MV-4-11 (cell line): ENCODE measurements at places on chromosomes 5 and 9.
A peak's percentile ranks its signal among the peaks of the same experiment; 100 is the strongest.

GRCh38 chr9:119761812-119762211 is 392.6 kb upstream of the BRINP1 start:
- DNase-seq, result no peak

GRCh38 chr9:127214421-127215267 is 49.9 kb upstream of the GARNL3 start:
- DNase-seq, result no peak

DNA sequence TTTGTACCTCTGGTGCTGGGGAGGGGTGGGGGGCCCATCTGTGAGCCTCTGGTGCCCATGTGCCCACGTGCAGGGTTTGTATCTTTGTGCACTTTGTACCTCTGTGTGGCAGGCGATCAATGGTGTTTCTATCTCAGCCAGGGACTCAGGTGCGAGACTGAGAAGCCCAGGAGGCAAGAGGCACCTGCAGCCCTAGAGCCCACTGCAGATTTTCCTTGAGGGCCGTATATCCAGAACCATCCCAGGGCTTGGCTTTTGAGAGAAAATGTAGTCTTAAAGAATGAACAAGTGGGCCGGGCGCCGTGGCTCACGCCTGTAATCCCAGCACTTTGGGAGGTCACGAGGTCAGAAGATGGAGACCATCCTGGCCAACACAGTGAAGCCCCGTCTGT is 52.2 kb upstream of the KCNMB1 start:
- DNase-seq, result no peak

DNA sequence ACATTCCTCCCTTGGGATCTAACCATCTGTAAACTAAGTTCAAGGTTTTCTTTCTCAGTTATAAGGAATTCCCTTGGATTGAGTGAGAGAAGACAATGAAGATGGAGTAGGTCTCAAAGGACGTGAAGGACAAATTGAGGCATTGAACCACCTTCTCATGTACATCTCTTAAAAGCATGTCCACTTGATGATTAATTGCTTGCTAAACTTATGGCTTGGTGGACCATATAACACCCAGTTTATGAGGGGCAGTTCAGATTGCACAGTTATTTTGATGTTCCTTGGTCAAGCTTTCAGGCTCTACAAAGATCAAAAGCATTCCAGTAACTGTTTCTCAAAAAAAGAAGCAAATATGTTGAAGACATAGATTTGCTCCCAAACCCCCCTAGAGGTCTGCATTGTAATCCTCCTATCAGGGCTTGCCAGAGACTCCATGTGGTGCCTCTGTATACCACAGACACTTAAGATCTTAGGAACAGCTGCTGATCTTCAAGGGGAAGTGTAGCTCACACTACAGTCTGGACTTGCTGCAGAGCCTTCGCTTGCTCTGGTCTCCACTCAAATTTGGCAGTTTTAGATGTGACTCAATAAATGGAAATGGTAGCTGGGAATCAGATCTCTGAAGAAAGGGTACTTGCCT is 56.9 kb upstream of the ALDH1A1 start:
- DNase-seq, result peak; percentile 47

DNA sequence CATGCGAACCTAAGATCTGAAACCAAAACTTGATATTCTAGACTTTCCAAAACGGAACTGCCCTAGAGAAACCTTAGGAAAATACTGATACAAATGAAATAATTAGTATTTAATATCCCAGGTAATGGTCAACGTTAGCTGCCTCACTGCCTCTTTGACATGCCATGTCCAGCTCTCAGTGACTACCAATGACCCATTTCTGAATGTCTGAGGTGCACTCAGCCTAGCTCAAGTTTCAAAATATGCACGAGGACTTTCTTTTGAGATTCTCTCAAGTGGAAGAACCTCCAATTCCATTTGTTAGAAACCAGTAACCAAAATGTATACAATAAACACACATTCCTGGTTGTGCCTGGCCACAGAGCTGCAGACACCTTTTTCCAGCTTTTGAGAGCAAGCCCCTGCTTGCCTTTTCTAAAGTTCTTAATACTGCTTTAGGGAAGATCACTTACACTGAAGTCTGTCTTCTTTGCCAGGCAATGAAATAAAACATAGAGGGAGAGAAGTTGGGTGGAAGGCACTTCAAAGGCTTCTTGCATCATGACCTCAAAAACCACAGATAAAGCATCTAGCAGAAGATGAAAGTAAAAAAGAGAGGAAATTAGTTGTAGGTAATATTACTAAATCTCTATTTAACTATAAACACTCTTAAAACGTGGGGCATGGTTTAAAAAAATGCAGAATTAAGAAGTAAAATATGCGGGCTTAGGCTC is 87.9 kb downstream of the MRPS27 start:
- DNase-seq, result peak; percentile 81

DNA sequence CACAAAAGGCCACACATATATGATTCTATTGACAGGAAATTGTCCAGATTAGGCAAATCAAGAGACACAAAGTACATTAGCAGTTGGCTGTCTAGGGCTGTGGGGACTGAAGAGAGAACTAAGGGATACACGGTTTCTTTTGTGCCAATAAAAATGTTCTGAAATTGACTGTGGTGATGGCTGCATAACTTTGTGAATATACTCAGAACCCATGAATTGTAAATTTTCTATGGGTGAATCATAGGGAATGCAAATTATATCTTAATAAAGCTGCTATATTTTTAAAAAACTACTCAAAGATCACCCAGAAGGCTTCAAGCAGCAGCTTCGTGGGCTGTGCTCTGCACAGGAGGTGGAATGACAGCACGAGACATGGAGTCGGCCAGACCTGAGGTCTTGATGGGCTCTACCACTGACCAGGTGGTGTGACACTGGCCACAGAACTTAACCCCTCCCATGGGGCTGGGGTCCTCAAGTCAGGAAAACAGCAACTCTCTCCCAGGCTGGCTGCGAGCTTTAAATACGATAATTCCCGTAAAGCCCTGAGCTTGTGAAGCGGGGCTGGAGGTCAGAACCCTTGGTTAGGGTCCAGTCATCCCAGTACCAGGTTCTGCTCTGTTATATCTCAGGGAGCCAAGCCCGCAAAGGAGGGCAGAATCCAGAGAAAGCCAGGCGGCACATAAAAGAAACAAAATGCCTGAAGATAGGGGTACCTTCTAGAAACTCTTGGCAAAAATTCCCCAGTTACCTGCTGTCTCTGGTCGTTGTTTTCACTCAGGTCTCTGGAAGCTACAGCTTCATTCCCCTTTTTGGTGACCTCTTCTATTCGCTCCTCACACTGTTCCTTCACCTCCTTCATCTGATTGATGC is 59.1 kb downstream of the GOLM1 start:
- DNase-seq, result no peak

DNA sequence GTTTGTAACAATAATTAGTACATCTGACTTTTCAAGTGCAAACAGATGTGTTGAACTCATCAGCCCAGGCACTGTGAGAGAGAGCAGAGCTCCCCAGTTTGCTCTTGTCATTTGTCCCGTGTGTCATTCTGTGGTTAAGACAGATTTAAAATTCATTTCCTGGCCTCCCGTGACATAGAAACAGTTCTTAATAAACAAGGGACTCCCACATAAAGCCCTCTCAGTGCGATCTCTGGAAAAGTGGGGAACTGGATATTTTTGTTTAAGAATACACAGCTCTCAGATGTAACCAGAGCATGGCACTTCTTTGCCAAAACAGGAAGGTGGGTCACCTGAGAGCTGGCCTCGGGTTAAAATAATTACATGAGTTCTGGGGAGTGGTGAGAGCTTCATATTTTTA is 58.6 kb downstream of the PRKACG start:
- DNase-seq, result peak; percentile 36

DNA sequence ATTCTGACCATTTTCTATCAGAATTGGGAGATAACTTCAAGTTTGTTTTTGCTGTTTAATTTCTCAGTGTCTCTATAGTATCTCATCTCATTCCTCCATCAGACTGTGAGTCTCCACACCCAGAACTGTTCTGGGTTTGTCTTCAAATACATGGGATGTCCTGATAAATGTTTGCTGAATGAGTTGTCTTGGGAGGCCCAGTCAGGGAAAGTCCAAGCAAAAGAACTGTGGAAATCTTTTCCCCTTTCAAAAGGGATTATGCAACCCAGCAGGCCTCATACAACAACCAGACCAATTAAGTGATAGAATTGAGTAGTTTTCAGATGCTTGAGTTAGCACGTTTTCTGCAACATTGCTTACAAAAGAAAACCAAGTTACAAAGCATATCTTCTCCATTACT is 324.4 kb downstream of the BRINP1 start:
- no peak for DNase-seq

GRCh38 chr5:67453111-67453905 is 256.7 kb upstream of the CD180 start:
- DNase-seq, result no peak

DNA sequence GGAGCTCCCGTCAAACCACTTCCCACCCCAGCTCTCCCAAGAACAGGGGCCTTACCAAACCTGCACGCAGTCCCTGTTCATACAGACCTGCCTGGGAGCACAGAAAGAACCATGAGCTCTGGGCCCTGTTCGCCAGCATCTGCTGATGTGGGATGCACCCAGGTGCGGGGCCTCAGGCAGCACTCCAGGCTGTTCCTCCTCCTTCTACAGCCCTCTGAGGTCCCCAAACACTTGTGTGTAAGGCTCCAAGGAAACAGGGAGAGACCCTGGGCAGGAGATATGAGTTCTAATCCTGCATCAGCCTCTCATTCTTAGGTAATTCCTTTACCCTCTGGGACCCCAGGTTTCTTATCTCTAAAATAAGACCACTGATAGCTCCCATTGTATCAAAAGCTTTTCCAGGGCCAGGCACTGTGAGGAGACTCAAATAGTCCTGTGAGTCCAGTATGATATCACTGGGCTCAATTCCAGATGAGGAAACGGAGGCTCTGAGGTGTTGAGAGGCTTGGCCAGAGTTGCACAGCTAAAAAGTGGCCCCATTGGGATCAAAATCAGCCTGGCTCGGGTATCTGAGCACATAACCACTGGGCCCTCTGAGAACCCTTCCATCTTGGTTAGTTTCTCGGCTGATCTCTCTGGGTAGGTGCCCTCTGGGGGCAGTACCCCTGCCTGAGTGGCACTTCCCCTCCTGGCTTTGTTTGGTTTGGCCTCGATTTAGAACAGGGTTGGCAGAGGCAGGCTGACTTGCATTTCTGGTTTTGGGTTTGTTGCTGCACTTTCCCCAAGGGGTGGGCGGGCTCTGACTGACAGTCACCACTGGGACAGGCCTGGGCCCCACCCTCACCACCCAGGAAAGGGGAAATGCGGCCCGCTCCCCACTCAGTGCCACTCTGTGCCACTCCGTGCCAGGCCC is 116.8 kb downstream of the RGS3 start:
- peak; percentile 70 for DNase-seq

DNA sequence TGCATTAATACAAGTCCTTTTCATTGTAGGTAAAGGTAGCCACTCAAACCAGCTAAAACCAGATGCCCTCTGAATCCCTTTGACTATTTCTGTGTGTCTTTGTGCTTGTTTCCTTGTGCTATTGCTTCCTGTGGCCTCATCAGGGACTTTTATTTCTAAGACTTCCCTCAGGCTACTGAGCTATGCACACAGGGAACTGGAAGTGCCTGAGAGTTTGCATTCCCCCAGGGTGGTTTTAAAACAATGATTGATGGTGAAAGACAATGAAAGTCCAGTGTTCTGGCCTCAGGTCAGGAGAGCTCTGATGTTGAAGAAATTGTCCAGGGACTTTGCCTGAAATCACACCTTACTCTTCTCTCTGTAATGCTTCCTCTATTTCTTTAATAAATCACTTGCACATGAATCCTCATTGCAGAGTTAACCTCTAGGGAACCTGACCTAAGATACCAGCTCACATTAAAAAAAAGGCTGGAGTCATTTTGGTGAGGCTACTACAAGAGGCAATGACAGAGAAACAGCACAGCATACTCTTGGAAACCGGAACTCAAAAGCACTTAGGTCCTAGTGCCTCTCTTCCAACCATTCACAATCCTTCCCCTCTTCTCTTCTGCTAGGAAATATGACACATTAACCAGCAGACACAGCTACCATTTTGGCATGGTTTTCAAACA is 158.1 kb upstream of the NREP start:
- no peak for DNase-seq

DNA sequence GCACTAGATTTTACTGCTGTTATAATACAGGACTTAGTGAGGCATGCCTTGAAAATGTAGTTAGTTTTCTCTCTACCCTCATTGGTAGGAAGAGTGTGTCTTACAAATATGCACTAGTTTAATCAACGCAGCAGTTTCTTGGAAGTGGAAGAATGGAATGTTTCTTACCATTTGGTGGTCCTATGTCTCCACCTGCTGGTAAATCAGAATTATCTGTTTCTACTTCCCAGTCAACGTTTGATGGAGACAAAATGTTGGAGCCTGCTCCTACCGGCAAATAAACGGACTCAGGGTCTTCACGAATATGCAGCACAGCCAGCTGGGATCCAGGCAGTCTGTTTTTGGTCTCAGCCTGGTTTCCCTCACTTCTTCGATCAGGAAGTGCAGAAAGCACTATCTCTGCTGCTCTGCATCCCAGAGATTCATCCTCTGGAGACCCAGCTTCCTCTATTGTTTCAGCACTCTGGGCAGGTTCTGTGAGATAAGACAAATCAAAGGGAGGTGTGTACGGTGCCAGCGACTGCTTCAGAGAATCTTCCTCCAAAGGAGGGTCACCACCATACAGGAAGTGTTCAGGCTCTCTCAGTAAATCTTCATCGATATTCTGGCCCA is 59.5 kb upstream of the PCA3 start:
- DNase-seq, result peak; percentile 67

GRCh38 chr5:6704361-6704851 is 8.8 kb upstream of the TENT4A start:
- no peak for DNase-seq

GRCh38 chr9:110440796-110441195 is 103.1 kb upstream of the TXNDC8 start:
- DNase-seq, result no peak

- no peak for DNase-seq
These were observed 12.7 kb downstream of the BRD3 start for GRCh38 chr9:134054891-134055811.

DNA sequence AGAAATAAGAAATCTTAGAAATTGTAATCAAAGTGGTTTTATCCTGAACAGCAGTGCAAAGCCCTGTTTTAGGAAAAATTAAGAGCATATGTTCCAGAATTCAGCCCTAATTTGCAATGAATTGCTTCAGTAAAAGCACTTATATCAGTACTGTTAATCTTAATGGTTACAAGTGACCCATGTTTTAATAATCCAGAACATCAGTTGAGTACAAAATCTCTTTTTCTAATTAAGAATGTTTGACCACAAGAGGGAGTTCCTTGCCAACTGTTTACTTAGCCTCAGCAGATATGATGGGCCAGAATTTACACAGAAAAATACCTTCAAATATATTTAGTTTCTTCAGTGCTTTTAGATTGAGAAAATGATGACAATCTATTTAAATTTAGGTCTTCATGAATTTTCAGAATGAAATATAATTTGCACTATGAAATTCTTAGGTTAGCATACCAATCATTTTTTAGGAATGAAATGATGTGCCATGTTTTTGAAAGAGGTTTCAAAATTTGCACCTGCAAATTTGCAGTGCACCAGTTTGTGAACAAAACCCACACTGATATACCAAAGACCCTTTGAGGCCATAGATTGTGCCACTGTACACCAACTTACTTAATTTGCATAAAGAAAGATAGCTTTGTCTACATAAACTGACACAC is 926.3 kb upstream of the ARRDC3 start:
- DNase-seq, result no peak
